Activated CD4-positive, alpha-beta T cell treated with anti-CD3 and anti-CD28 coated beads, Interleukin-10, Interleukin-2, amounts not matched to agents 100 ng/mL and 50 ng/mL, durations not matched to agents 16 hours and 8 hours (primary cell): ENCODE measurements at places on chromosomes 6 and 20.

GRCh38 chr6:7137335-7138045 is 29.7 kb downstream of the RREB1 start:
- DNase-seq = peak; percentile 90

- no peak for DNase-seq
Observed at GRCh38 chr6:160419488-160419887, 71.3 kb downstream of the SLC22A3 start.

DNA sequence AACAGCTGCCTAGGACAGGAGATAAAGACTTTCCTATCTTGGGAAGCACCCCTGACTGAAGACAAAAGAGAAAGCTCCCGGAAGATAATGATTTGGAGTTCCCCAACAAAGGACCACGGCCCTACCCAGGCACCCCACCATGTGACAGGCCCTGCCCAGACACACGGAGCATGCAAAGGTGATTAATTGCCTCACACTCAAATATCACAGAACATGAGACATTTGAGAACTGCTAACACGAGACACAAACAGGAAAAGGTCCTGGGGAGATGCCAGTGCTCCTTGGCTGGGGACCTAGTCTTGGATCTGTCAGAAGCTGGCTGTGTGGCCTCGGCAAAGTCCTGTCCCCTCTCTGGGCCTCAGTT is 82.5 kb upstream of the PTPN1 start:
- DNase-seq = no peak

DNA sequence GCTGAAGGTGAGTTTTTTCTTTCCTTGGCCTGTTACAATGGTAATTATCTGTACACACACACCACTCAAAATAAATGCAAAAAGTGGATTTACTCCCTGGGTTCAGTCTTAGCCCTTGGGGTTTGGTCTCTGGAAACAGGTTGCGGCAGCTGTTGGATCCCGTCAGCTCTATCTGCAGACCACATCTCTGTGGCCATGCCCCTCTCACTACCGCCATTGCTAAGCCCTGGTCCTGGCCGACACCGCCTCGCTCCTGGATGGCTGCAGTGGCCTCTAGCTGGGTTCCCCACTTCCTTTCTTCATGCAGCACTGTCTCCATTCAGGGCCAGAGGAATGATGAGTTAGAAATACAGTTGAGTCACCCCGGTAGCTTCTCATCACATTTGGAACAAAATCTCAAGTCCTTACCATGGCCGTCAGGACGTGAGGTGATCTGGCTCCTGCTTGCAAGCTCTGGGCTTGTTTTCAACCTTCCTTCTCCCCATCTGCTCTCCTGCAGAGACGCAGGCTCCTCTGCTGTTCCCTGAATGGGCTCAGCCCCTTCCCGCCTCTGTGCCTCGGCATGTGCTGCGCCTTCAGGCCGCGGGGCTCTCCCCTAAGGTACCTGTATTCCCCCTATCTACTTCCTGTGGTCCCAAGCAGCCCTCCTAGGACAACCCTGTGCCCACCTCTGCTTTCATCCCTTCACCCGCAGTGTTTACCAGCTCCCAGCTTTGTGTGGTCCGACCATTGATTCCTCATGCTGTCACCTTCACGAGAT is 38.0 kb downstream of the EFCAB8 start:
- peak; percentile 12 for DNase-seq

GRCh38 chr20:10376270-10377075 is 57.5 kb downstream of the MKKS start:
- no peak for DNase-seq

- no peak for DNase-seq
Observed at GRCh38 chr6:151749341-151749740, 58.1 kb upstream of the ESR1 start.

DNA sequence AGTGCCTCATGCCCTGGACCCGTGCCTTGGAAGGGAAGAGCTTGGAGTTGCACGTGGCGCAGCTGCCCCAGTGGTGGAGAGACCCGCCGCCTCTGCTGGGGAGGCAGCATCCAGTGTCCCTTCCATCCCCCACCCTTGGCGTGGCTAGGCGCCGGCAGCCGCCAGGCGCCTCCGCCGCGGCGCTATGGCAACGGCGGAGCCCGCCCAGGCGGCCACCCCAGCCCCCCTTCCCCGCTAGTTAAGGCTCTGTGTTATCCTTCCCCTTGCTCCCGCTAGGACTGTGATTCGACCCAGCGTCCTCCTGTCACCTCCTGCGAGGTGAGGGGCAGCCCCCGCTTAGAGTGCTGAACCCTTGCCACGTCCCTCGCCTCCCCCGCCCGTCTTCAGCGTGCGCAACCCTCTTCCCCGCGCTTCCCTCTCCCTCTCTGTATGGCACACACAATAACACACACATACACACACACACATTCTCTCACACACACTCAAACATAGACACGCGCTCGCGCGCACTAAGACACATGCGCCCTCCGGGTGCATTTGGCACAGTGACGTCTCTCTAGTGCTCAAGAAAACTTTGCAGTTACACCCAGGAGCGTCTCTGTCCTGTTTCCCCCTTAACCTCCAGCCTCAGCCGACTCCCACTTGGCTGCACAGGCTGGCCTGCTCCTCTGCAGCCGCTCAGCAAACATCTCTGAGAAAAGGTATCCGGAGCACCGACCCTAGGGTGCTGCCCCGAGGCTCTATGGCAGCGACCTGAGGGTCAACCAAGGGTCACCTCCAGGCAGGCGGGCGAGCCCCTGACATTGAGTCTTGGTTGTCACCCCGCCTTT is 8.5 kb downstream of the GRIK2 start:
- DNase-seq = no peak

DNA sequence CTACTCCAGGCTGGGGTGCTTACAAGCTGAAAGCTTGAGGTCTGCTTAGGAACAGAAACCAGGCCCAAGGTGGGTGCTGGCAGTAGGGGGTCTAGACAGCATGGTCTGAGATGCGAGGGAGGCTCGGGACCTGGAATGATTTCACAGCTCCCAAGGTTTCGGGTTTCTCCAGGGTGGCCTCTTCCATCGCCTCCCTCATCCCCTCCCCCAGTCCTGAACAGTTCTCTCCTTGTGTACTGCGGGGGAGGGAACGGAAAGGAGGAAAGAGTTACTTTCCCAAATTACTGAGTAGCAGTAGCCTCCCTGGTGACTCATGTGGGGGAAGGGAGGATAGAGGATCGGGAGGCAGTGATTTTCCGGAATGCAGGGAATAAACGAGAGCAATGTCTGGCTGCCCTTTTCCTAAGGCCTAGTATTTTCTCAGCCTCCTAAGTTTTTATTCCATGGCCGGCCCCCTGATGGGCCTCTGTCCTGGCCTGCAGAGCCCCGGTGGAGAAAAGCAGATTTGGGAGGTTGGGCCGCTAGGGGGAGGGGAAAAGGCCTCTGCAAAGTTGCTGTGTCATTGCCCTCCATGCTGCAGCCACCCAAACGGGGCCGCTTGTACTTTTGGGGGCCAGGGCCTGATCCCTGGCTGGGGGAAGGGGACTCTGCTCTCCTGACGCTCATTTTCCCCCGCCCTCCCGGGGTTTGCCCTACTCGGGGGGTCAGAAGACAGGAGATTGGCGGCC is 1.5 kb downstream of the BRD2 start:
- DNase-seq = peak; percentile 87

DNA sequence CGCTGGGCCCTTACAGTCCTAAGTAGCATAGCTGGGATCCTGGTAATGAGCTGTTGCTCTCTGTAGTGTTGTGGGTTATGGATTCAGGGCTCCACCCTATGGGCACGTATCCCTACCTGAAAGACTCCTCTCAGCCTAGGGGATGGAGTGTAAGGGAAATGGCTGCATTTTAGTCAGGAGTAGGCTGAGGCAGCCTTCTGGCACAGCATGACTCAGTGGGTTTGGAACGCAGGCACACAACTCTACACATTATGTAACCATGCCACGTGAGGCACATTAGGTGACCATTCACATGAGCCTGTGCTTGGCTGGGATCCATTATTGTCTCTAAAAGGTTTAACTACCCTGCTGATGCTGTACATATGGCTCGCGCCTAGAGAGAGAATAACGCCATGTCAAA is 27.8 kb downstream of the HDDC2 start:
- DNase-seq = no peak

GRCh38 chr20:8322662-8323217 is 190.7 kb downstream of the PLCB1 start:
- no peak for DNase-seq

- DNase-seq = peak; percentile 51
Observed at GRCh38 chr20:50513169-50514034, 3.2 kb downstream of the PTPN1 start.

DNA sequence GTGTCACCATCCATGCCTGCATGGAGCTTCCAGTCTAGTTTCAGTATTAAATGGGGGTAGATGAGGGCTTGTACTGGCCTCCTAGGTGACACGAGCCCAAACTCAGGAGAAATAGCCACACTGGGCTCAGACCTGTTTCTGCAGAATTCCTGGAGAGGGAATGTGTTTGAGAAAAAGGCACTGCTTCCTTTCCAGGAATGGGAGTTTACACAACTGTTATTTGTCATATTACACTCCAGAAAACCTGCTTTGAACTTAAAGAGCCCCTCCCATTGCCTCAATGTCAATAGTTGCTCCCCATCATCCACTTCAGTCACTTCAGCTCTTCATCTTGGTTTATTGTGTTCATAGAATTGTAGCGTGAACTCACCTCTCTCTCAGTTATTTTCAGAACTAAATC is 151.5 kb downstream of the CFAP61 start:
- DNase-seq = no peak
